Fibroblast of skin of scalp (primary cell): ENCODE measurements at places on chromosomes 16 and 17.

- no peak for DNase-seq
These were observed 2.8 kb downstream of the HAPSTR1 start for GRCh38 chr16:9094011-9094846.

DNA sequence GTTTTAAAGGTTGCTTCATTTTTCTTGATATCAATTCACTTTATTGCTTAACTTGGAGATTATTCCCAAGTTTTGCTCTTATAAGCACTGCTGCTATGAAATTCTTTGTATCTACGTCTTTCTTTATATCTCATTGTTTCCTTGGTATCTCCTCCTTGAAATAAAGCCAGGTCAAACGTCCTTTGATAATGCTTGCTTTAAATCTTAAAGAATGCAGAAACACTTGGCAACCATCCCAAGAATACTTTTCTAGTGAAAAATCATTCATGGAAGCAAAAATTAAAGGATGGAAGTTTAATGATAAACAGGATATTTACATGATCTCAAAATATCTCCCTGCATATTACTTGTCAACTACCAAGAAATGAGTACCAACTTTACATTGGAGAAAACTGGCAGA is 175.2 kb downstream of the CPPED1 start:
- no peak for DNase-seq

GRCh38 chr16:10972819-10973464 is 28.6 kb downstream of the CLEC16A start:
- DNase-seq = no peak

- DNase-seq = peak; percentile 27
These were observed 1.4 kb downstream of the PYDC1 start for GRCh38 chr16:31215287-31216162.

DNA sequence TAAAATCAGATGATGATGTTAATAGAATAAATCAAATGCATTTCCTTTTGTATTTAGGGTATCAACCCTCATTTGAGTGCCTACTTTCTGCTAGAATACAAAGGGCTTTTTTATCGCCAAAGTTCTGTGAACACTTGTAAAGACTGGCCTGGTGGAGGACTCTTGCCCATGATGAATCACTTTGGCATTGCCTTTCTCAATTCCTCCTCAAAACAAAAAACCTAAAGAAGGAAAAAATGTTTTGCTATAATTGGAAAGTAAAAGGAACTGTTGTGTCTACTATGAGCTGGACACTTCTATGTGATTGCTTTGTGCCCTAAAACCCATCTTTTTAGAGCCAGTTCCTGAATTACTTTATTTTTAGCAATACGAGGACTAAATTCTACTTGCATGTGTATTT is 13.0 kb upstream of the DHRS11 start:
- no peak for DNase-seq

GRCh38 chr16:77208382-77208781 is 9.2 kb downstream of the SYCE1L start:
- DNase-seq = no peak

- no peak for DNase-seq
These were observed 17.8 kb downstream of the ACTG1 start for GRCh38 chr17:81494626-81495377.

DNA sequence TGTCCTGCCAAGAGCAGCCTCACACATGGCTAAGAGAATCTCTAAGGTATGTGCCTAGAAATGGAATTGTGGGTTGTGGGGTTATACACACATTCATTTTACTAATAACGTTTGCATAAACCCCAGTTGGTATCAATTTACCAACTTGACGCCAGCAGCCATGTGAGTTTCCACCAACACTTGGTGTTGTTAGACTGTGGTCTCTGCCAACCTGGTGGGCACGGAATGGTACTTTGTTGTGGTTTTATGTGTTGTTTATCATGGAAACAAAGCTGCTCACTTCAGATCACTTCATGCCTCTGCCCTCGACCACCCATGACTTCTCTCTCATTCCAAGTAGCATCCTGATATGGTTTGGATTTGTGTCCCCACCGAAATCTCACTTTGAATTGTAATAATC is 152.0 kb upstream of the CDC42EP4 start:
- no peak for DNase-seq

DNA sequence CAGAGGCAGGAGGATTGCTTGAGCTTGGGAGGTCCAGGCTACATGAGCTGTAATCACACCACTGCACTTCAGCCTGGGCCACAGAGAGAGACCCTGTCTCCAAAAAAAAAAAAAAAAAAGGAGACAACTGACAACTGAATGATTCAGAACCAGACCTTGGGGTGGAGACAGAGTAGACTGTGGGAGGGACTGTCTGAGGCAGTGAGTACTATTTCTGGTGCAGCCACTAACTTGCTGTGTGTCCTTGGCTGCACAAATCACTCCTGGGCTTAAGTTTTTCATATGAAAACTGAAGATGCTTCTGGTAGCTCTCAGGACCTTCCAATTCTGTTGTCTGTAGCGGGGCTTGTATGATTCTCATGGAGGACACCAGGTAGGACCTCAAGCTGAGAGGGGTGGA is 5.8 kb downstream of the ASB16 start:
- DNase-seq = no peak

GRCh38 chr17:37570527-37571093 is 38.6 kb downstream of the SYNRG start:
- DNase-seq = peak; percentile 56

DNA sequence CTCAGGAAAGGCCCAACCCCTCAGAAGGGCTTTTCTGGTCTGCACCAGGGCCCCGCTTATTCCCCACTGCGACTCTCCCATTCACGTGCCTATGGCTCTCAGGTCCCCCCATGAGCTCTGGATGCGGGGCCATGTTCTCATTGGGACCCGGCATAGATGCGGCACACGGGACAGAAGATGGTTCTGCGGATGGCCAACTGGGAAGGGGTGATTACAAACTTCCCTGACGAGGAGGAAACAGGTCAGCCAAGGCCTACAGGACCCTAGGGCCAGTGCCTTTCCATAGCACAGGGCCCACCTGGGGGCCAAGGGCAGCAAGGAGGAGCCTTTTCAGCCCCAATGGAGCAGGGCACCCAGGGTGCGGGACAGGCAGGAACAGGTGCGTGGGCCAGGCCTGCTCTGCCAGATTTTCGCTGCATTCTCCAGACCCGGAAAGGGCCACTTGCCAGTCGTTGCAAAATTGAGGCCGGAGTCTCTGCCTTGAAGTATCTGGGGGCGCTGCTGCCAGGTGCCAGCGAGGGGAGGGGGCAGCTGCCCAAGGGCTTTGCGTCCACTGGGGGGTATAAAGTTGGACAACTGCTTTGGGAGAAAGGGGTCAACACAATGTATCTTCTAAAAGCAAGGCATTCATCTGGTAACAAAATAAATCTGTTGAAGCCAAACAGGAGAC is 20.5 kb downstream of the SLC7A5 start:
- DNase-seq = no peak

DNA sequence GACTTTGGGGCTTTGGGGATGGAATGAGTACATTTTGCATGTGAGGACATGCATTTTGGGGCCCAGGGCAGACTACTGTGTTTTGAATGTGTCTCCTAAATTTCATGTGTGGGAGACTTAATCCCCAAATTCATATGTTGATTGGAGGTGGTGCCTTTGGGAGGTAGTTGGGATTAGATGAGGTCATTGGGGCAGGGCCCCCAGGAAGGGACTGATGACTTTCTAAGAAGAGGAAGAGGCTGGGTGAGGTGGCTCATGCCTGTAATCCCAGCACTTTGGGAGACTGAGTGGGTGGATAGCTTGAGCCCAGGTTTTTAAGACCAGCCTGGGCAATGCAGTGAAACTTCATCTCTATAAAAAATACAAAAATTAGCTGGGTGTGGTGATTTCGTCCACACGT is 42.8 kb upstream of the RAI1 start:
- no peak for DNase-seq

DNA sequence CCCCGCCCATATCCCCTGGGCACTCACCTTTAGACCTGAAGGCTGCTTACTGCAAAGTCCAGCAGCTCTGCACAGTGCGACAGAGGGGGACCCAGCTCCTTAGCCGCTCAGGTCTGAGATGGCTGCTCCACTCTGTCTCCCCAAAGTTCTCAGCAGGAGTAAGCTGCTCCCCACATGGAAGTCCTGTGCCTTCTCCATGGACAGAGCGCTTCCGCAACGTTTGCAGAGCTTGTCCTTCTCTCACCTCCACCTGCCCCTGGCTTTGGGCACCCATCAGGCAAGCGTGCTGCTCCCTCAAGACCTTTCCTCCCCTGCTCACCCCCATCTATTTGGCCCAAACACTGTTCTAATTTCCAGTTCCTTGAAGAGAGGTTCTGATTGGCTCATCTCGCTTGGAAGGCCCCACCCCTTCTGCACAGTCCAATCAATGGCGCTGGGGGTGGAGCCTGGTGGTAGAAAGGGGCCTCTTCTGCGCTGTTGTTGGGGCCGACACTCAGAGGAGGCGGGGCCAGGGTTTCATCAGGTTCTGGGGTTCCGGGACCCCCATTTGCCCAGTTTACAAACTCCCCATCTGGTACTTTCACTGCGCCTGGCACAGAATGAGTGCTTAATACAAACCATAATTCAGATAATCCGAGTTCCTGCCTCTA is 137.2 kb downstream of the CYLD start:
- DNase-seq = no peak

- peak; percentile 27 for DNase-seq
These were observed 23.5 kb downstream of the TBX4 start for GRCh38 chr17:61475726-61476125.

DNA sequence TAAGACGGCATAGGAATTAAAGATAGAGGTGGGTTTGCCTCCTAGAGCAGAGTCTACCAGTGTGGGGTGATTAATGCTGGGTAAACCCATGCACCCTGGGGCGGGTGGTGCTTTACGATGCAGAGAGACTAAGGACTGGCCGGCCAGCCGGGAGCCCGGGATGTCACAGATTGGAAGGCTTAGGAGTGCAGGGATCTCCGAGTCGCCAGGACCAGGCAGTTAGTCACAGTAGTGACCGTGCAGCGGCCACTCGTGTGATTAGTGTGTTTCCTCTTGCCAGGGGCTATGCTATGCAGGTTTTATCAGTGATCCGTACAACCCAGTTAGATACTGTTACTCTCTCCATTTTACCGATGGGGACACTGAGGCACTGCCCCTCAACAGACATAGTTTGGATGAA is 10.4 kb downstream of the CMIP start:
- DNase-seq = no peak
